Putamen (tissue), 1 donor: ENCODE measurements at places on chromosomes 6 and 20.

DNA sequence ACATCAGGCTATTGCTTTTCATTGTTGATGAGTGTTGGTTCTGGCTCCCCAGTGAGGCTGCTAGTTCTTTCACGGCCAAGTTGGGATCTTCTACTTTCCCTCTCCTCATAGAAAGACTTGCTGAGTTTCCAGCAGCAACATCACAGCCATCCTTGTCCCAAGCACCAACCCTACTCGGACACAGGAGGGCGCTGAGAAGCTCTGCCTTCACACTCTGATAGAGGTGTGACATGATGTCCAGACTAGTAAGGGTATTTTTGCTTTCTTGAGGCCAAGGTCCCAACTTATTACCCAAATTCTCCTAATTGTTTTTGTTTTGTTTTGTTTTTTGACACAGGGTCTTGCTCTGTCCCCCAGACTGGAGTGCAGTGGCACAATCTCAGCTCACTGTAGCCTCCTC lies 3.0 kb upstream of the GCM1 start:
- DNase-seq = no peak

- no peak for DNase-seq
Observed at GRCh38 chr6:139712830-139713229, 338.4 kb upstream of the CITED2 start.

- DNase-seq = no peak
Observed at GRCh38 chr6:19408331-19408730, 428.8 kb upstream of the ID4 start.

GRCh38 chr20:46252352-46253091 lies 55.8 kb downstream of the CDH22 start:
- no peak for DNase-seq
